T-helper 2 cell treated with Interferon-gamma antibody and Interleukin-4, amounts not matched to agents 5 μg/mL and 100 μg/mL, for 36 hours (primary cell): ENCODE measurements at places on chromosomes 5 and 9.

GRCh38 chr5:95822043-95822541 lies 434 bp downstream of the GLRX start:
- no peaks in the 10 kb centered on the region for H3K27me3 ChIP-seq
- peak; percentile 14 for DNase-seq
- H3K4me1 ChIP-seq, result peaks cover 60% of the 10 kb centered on the region
- H3K4me3 ChIP-seq, result peak overlapping the region; percentile 99
- peak overlapping the region; percentile 83 for H3K27ac ChIP-seq

DNA sequence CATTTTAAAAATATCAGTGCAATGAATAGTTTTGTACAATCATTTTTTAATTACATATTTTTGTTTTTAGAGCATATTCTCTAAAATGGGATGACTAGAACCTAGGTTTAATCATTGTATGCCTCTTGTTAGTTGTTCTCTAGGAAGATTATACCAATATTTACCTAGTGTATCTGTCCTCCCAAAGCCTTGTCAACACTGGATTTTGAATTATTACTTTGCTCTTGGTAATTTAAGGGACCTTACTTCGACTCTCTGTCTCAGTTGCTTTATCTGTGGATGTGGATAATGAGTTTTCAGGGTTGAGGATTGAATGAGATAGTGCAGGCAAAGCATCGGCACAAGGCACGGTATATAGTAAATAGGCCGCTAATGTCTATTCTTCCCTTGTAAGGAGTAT lies 10.9 kb upstream of the PIP5K1B start:
- no peak overlapping the region for H3K4me3 ChIP-seq
- no peak overlapping the region for H3K27ac ChIP-seq
- peaks cover 40% of the 10 kb centered on the region for H3K27me3 ChIP-seq
- H3K36me3 ChIP-seq, result no peaks in the 10 kb centered on the region

DNA sequence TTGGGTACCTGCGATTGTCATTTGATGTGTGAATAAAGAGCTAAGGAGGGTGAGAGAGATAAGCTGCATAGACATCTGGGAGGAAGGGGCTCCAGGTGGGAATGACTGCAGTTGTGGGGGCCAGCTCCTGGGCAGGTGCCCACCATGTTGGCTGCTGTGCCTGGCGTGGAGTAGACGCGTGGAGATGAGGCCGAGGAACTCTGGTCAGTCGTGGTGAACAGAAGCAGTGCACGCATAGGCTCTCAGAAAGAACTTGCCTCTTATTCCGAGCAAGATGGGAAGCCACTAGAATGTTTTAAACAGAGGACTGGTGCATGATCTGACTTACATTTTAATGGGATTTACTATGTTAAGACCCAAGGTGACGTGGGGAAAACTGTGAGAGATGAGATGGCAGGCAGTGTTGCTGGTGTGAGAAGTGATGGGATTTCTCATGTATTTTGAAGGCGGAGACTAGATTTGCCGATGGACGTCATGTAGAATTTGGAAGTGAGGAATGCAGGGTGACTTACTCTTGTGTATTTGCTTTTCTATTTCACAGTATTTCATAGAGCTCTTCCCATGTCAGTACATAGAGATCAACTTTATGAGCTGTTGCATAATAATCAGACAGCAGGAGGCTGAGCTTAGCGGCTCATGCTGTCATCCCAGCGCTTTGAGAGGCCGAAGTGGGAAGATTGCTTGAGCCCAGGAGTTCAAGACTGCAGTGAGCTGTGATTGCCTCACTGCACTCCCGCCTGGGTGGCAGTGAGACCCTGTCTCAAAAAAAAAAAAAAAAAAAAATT lies 71.1 kb downstream of the EHMT1 start:
- no peak for DNase-seq
- peaks cover 7% of the 10 kb centered on the region for H3K4me1 ChIP-seq
- no peak overlapping the region for H3K27ac ChIP-seq
- H3K27me3 ChIP-seq, result no peaks in the 10 kb centered on the region
- no peak overlapping the region for H3K4me3 ChIP-seq

DNA sequence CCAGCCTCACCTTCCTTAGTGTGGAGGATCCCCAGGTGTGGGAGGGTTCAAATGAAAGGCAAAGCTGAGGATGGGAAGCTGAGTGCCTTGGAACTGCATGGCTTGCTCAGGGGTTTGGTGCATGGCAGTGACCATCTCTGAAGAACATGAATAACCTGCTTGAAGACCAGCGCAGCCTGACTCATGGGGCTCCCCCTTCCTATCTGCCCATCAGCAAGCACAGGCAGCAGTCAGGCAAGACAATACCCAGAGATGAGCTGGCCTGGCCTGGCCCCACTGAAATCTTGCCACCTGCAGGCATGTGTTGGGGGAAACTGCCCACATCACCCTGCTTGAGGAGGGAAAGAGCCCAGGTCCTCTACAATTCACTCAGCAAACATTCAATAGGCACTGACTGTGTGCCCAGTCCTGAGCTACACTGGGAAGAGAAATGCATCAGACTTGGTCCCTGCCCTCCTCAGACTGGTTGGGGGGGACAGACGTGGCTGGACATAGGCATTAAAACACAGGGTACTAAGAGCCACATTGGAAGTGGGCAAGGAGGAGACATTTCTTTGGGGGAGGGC lies 105.0 kb upstream of the ALDH1B1 start:
- no peak for DNase-seq
- no peak overlapping the region for H3K27ac ChIP-seq
- H3K27me3 ChIP-seq, result no peaks in the 10 kb centered on the region
- H3K36me3 ChIP-seq, result no peaks in the 10 kb centered on the region
- no peaks in the 10 kb centered on the region for H3K4me1 ChIP-seq
- H3K4me3 ChIP-seq, result no peak overlapping the region

- H3K36me3 ChIP-seq, result no peaks in the 10 kb centered on the region
- H3K4me3 ChIP-seq, result no peak overlapping the region
- no peak for DNase-seq
Measured at GRCh38 chr9:115715666-115716065, 437.9 kb upstream of the PAPPA start.

DNA sequence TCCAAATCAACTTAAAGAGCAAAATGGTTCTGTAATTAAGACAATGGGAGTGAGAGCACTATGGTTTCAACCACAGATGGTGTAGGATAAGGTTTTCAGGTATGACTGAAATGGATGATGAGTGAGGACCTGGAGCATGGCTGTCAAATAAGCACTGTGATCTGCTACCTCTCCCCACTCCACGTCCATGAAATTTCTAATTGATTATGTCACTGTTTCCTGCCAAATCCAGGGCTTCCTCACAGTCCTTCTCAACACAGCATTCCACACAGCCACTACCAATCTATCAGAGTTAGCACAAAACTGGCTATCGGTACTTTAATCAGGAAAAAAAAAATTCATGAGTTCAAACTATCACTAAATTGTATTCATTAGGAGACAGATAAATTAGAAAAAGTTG lies 420.4 kb upstream of the WWC1 start:
- H3K4me1 ChIP-seq, result no peaks in the 10 kb centered on the region
- no peak overlapping the region for H3K4me3 ChIP-seq
- H3K27me3 ChIP-seq, result no peaks in the 10 kb centered on the region
